Stimulated activated CD4-positive, alpha-beta T cell treated with anti-CD3 and anti-CD28 coated beads, Interleukin-2, amount 100 ng/mL, for 24 hours (primary cell): ENCODE measurements at places on chromosomes 4 and X.
A peak's percentile ranks its signal among the peaks of the same experiment; 100 is the strongest.

DNA sequence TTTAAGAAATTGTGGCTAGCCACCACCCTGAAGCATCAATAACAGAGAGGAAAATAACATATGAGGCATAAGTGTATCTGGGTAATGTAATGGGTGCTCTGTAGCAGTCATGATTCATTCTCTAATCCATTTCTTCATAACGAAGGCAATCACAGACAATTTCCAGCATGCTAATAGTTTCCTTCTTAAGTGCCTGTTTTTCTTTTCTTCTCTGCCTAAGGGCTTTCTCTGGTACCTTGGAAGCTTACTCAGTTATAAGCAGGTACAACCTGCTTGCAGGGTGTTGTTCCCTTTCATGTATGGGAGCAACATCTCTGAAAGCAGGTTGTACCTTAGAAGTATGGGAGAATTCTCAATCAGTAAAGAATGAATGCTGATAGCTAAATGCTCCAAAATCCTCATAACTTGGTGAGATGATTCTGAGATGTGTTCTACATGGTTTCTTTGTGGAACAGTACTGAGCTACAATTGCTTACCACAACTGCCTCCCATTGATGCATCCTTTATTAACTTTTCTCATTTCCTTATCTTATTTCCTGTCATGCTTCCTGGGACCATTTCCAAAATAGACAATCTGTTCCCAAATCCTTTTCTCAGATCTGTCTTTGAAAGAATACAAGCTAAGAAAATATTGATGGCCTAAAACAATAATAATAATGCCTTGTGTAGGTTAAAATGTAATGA, 247.6 kb downstream of the PAPSS1 start:
- DNase-seq: no peak

DNA sequence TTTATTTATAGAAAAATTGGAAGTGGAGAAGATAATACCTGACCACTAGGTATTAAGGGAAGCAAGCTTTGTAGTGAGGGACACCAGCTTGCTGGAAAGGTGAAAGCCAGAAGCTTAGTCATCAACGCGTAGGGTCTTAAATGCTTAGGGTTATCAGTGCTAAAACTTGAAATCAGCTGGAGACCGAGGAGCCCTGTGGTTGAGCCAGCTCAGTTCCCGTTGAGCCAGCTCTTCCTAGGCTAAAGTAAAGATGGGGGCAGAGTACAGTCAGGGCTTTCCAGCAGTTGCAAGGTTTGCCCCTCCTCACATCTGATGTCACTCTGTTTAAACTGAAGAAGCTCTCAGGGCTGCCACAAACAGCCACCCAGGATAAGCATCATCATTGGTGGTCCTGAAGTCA, 240.7 kb downstream of the DCLK2 start:
- DNase-seq: no peak

- DNase-seq: no peak
These were observed 7.8 kb downstream of the DOCK11 start for GRCh38 chrX:118503260-118504041.

- DNase-seq: no peak
These were observed 545.0 kb downstream of the GABRG1 start for GRCh38 chr4:45578874-45579273.

- DNase-seq: no peak
These were observed 94.7 kb upstream of the NUDT6 start for GRCh38 chr4:123017078-123017477.

DNA sequence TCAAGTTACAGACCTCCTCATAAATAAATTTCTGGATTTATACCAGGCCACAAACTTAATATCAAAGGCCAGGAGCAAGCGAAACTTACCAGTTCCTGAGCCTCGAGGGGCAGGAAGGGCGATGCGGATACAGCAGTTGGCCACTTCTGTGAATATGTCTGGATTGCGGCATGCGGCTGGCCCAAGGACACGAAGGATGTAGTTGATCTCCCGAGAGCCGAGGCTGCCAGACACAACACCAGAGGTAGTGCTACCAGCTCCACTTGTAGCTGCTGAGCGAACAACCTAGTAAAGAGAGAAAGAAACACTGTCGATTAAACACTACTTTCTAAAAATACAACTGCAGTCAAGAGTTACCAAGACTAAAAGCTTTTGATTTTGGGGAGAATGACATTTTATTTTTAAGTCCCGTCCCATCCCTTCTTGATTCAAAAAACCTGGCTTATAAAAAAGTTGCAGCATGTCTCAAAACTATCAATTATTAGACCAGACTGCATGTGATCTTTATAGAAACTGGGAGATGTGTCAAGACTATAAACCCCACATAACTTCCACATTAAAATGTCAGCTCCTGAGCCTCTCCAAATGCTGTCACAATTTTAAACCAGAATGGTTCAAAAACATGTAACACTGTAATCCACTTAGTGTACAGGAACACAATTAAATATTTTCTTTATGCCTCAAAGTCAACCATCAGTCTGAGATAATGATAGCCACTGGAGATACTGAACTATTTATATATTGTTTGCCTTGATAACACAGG, 105.6 kb downstream of the HUWE1 start:
- DNase-seq: no peak

- DNase-seq: no peak
These were observed 96.0 kb downstream of the EFHC2 start for GRCh38 chrX:44247468-44247867.

DNA sequence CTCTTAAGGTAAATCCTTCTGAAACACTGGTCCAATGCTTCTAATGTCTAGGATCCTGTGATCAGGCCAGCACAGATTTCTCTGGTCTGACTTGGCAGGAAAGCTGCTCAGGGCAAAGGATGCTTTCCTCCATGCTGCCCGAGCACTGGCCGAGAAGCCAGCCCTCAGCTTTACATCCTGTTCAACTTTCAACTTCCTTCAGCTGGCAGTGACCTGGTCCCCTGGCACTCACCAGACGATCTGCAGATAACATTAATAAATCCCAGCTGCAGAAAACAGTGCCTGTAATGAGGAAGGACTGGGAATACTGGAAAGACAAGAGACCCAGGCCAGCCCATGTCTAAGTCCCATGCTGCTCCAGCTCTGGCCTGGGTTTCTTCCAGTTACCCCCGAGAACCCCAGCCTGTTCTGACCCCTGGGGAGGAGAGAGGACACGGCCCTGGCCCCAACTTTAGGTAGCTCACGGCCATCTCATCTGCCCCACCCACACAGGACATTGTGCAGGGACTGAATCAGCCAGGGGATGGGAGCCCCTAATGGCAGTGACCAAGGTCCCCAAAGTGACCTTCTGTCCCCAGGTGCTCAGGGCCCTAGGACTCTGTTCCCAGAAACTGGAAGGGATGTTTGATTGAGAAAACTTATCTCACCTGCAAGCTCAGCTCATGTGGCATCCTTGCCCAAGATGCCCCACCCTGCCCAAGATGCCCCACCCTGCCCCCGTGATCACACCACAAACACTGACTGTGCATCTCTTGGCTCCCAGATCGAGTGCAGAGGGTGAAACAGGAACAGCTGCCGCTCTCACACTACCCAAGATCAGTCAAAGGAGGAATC, 28.0 kb downstream of the JAKMIP1 start:
- no peak for DNase-seq

DNA sequence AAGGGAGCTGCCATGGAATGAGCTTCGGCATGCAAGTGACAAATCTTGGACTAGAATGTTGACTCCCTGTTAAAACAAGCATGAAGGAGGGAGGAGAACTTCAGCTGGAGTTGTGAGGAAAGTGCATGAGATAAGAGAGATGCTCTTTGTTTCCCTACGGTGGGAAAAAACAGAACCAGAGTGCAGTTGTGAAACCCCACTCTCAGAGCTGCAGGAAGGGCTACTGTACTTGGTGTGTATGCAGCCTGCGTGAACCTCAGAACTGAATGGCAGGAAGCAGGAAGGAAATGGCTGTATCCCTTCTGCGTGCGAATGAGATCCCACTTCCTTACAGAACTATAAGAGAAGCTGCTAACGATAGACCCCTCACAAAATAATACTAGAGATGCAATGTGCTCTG, 57.2 kb downstream of the EGF start:
- DNase-seq: no peak

- no peak for DNase-seq
These were observed 2184.4 kb upstream of the AGA start for GRCh38 chr4:179626687-179627086.

- DNase-seq: no peak
These were observed 346.2 kb downstream of the MAGEB5 start for GRCh38 chrX:26562156-26562555.

DNA sequence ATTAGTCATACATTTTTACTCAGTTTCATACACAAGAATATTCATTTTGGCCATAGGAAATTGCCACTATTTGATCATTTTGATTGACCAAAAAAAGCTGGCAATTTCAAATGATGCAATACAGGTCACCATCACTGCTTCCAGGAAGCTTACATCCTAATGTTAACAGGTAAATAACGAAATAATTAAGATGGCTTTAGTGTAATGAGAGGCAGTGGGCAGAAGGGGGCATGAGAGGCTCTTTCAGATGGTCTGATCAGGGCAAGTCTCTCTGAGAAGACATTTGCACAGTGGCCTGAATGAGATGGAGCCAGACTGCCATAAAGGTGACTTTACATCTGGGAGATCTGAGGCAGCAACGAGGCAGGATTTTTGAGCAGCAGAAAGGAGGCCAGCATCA, 170.7 kb downstream of the SLIT2 start:
- peak; percentile 25 for DNase-seq

- DNase-seq: no peak
These were observed 97.4 kb upstream of the PGRMC2 start for GRCh38 chr4:128384765-128385598.

- no peak for DNase-seq
These were observed 69.4 kb upstream of the MAGED1 start for GRCh38 chrX:51824061-51824460.

DNA sequence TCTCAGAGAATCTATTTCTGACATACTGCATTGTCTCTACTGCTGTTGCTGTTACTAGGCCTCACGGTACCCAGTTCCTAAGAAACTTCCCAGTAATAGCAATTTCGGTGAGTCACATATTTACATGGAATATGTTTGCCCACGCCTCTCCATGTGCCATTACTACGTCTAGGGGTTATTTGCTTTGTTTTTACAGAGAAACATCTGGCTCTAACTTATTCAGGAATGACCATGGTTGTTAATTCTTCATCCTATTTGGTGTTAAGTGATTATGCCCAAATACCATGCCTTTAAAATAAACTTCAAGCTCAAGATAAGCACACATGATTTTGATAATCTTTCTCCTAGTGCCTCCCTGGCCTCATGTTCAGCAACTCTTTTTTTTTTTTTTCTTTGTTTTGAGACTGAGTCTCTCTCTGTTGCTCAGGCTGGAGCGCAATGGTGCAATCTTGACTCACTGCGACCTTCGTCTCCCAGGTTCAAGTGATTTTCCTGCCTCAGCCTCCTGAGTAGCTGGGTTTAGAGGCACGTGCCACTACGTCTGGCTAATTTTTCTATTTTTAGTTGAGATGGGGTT, 101.0 kb upstream of the HS3ST1 start:
- DNase-seq: no peak

DNA sequence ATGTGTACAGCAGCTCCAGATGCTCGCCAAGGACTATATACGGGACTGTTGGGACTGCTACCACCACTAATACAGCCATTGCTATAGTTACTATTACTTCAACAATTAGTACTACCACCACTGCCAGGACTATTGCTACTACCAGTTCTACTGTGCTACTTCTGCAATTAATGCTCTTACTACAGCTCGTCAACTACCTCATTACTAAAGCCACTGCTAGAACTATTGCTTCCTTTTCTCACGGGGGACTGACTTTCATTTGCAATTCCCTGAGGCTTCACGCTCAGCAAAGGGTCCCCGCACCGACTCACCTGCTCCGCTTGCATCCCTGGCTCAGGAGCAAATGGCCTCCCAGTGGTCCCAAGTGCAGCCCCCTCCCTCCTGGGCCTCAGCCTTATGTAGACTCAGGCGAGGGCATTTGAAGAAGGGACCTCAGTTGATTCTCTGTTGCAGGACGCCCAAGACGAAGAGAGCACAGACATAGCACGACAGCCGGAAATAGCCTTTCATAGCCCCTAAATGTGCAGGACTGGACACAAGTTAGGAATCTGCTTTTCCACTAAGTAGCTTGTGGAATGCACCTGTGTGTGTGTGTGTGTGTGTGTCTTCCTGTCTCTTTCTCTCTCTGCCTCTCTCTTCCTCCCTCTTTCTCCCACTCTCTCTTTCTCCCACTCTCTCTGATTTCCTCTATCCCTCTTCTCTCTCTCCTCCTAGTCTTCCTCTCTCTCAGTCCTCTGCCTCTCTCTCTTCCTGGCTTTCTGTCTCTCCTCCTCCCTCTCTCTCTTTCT, 294.8 kb downstream of the ASMT start:
- no peak for DNase-seq

- no peak for DNase-seq
These were observed 170.6 kb upstream of the FAM9B start for GRCh38 chrX:9204560-9204959.

DNA sequence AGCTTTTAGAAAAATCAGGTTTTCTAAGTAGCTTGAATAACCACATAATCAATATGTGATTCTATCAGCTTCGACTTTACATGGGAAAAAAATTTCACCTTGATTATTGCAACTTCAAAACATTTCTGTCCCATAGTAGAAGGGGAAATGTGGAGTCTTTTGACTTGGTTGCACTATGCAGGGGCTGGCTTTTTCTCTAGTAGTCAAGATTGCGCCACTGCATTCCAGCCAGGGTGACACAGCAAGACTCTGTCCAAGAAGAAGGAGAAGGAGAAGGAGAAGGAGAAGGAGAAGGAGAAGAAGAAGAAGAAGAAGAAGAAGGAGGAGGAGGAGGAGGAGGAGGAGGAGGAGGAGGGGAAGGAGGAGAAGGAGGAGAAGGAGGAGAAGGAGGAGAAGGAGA, 84.9 kb downstream of the MAML3 start:
- DNase-seq: no peak

- DNase-seq: no peak
These were observed 165.3 kb downstream of the PJA1 start for GRCh38 chrX:68999931-69000330.

DNA sequence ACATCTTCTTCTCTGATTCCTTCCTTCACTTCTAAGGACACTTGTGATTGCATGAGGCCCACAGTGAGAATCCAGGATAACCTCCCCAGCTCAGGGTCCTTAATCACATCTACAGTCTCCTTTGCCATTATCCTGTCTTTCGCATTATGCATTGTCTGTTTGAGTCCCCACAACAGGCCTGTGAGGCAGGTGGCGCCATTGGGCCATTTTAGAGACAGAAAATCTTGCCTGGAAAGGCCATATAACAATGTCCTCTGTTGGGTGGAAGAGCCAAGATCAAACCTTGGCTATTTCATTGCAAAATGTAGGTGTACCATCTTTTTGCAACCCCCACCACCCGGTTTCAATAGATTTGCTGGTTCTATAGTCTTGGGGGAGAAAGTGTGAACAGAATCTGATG, 11.8 kb upstream of the DCUN1D4 start:
- peak; percentile 67 for DNase-seq

- no peak for DNase-seq
These were observed 100.2 kb upstream of the CXCL13 start for GRCh38 chr4:77505275-77505957.

- DNase-seq: no peak
These were observed 985.6 kb upstream of the PCDH7 start for GRCh38 chr4:29734343-29735213.

GRCh38 chr4:101556842-101557241, 209.5 kb upstream of the PPP3CA start:
- DNase-seq: no peak
